ENCODE measurements at places on chromosomes 3 and 15.

GRCh38 chr15:59917504-59918157 is 86.5 kb upstream of the FOXB1 start:
- peak; percentile 35 for DNase-seq

GRCh38 chr3:14925729-14926591 is 21.4 kb upstream of the NR2C2 start:
- peak; percentile 56 for DNase-seq

- DNase-seq = no peak
Measured at GRCh38 chr3:194387926-194388418, 11.1 kb downstream of the GP5 start.

DNA sequence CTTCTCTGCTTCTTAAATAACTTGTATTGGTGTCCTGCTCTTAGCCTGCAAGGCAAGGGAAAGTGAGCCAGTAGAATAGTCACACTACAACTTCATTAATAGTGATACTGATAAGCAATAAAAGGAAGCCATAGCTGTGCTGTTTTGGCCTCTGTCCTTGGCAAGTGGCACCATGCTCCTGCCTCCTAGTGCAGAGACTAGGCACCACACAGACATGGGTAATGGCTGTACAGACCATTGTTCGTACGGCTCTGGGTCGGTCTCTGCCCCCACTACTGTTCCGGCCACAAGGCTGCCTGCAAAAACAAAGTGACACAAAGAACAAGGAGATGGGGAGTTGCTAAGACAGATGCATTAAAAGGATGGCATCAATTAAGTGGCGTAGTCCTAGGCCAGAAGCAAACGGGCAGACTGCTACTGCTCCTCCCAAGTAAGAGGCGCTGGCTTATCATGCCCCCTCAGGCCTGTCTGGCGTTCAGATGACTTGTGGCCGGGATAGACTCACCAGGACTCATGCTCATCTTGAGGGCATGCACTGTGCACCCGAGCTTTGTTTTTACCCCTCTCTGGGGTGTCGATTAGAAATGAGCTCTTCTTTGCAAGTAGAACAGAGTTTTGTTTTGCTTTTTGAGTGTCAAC is 75.6 kb downstream of the TRAK1 start:
- DNase-seq = no peak

DNA sequence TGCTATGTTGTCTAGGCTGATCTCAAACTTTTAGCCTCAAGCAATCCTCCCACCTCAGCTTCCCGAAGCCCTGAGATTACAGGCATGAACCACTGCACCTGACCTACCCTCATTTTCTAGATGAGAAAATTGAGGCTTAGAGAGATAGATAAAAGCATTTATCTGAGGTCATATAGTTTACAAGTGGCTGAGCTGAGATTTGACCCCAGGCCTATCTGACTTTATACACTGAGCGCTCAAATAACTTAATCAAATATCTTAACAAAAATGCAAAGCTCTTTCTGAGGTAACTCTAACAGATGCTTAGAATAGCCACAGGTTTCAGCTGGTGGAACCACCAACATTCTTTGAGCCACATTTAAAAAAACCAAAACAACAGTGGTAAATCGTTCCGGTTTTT is 5.5 kb downstream of the PLS1 start:
- DNase-seq = no peak

DNA sequence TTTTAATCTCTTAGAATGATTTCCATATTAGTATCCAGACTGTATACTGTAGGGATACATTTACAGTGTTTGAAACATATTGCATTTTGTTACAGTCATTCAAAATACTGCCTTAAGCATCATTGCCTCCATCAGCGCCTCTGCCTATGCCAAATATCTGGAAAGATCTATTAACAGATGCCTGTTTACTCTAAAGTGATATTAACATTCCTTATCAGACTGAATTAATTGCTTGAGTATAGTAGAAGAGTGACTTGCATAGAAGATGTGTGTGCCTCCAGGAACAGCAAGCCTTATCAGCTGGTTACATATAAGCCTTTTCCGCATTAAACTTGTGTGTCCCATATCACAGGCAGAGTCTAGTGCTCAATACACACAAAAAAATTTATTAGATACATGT is 379.1 kb downstream of the CADM2 start:
- no peak for DNase-seq

DNA sequence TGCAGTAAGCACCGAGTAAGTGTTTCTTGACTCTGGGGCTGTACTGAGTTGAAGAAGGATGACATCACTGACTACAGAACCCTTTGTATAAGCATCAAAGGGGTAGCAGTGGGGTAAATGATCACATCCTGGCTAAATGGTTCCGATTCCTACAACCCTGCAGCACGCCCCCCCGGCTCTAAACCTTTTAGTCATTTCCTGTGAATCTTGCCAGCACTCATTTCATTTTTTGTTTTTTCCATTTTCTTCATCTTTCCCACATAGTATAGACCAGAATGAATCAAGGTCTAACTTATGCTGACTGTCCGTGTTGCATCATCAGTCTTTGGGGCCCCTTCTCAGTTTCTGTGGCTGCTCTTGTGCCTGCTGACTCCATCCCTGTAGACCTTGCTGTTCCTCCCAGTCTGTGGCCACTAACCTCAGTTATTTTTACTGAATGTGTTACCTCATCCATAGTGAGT is 383.1 kb upstream of the TPRG1 start:
- peak; percentile 98 for DNase-seq

DNA sequence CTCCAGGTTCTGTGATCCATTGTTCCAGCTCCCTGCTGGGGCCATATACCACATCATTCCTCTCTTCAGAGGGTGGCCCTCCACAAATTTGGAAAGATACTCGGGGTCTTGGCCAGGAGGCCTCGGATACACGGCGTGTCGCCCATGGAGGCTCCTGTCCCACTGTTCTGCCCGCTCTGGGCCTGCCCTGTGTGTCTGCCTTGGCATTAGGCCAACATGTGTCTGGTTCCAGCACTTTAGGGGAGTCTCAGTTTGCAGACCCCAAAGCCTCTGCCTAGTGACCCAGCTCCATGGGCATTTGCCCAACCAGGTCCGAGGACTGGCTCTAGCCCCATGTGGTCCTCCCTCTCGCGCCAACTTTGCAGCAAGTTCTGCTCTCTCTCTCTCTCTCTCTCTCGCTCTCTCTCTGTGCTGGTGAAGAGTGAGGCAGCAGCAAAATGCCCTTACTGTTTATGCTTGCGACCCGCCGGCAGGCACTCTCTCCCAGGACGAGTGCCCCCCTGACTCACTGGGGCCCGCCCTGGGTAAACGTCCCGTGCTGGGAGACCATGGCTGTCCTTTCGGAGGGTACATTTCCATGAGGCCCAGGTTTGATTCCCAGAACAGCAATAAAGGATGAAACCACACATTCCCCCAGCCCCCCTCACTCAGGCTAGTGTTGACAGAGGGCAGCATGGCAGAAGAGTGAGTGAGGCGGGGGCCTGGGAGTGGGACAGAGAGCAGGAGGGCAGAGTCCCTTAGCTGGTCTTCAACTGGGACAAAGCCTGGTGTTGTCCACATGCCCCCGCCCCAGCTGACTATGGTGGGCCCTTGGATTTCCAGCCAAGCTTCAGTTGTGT is 77.9 kb downstream of the ISG20 start:
- no peak for DNase-seq

GRCh38 chr3:54882129-54882833 is 45.6 kb downstream of the LRTM1 start:
- DNase-seq = no peak

DNA sequence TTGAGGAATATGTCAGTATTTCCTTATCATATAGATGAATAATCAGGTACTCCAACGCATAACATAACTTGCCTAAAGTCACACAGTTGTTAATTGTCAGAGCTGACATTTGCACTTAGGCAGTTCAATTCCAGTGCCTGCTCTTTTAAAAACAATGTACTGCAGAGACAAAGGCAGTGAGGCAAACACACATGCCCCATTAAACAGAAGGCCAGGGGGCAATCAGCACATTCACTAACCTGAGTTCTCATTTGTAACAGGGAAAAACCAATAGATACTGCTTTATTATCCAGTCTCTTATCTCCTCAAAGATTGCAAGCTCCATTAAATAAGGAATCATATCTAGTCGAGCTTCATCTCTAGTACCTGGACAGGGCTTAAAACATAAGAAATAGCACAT is 1017.4 kb downstream of the SQOR start:
- DNase-seq = no peak

- peak; percentile 43 for DNase-seq
Measured at GRCh38 chr15:33132722-33133345, 61.7 kb downstream of the FMN1 start.

GRCh38 chr15:41606997-41607396 is 48.0 kb downstream of the TYRO3 start:
- no peak for DNase-seq

- no peak for DNase-seq
Measured at GRCh38 chr3:28386049-28386448, 37.4 kb upstream of the AZI2 start.

DNA sequence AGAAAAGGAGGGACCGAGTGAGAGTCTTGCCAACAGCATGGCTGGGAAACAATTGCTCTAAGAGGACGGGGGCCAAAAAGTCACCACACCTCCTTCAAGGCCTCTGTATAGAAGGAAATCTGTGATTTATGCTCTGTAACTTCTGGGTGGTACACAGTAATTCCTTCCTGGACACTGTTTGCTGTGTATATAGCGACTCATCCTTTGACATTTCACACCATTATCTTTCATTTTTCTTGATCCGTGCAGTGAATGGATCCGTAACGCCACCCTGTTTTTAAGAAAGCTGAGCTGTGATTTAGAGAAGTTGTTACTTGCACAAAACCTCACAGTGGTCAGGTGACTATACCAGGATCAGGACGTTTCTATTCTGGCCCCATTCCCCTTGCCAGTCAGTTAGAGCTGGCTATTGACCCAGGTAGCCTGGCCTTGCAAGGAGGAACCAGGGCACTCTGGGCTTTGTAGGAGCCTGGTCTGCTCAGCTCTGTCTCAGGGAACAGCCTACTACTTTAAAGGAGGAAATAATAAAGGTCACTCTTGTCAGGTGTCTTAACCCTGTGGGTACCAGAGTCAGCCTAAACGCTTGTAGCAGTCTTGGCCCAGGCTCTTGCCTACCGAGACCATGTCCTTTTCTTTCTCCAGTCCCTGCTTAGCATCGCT is 86.5 kb upstream of the MYZAP start:
- DNase-seq = no peak

DNA sequence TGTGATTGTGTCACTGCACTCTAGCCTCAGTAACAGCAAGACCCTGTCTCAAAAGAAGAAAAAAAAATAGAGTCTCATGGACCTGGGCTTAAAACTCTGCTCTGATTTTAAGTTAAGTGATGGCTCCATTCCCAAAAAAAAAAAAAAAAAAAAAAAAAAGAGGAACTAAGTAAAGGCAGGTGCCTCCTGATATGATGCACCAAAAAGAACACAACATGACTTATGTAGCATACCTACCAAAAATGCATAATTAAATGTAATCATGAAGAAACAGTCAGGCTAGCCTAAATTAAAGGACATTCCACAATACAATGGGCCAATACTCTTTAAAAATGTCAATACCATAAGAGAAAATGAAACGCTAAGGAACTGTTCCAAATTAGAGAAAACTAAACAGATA is 5.4 kb upstream of the IREB2 start:
- DNase-seq = no peak

- no peak for DNase-seq
Measured at GRCh38 chr15:39502082-39502447, 78.8 kb upstream of the THBS1 start.

GRCh38 chr15:64466408-64467141 is 6.2 kb downstream of the ZNF609 start:
- no peak for DNase-seq

DNA sequence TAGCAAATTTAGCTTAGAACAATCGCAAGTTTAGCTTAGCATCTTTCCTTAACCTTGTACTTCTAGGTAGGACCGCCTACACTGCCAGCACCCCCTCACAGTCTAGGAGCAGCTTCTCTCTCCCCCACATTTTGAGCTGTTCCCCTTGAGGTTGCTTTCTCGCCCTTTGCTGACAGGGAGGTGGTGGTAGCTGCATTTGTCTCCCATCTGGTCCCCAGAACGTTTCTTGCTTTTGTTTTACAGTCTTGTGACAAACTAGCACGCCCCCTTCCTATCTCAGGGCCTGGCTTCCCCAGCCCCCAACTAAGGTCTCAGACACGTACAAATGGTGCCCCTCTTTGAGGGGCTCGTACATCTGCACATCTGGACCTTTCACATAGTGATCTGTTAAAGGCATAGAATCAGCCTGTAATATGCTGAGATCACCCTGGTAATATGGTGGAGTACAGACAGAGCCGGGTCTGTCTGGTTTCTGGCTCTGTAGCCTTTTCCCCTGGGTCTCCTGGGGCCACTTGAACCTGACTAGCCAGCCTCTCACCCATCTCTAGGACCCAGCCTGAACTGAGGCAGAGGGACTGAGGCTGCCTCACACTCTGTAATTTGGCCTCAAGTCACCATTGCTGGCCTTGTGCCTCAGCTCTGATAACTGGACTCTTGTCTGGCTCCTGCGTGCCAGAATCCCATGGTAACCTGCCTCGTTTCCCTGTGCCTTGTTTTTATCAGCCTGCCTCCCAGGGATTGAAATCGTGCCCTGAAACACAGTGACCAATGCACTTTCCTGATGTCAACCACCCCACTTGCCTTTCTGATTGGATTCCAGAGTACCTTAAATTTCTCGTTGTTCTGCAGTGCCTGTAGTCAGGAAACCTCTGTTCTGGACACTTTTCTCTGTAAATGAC is 27.7 kb downstream of the CRTC3 start:
- DNase-seq = no peak

- DNase-seq = no peak
Measured at GRCh38 chr15:70466305-70466704, 297.1 kb downstream of the UACA start.

DNA sequence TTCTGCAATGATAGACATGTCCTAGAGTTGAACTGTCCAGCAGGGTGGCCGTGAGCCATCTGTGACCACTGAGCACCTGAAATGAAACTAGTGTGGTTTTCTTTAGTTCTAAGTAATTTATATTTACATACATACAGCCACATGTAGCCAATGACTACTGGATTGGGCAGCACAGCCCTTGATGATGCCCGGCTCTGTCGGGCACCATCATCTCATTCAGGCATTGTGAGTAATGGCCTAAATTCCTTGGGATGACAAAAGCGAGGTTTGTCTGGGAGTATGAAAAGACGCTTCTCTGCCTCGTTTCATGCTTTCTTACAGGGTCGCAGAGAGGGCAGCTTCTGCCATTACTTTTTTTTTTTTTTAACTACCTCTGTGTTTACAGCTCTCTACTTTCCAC is 251.9 kb upstream of the HES1 start:
- no peak for DNase-seq

DNA sequence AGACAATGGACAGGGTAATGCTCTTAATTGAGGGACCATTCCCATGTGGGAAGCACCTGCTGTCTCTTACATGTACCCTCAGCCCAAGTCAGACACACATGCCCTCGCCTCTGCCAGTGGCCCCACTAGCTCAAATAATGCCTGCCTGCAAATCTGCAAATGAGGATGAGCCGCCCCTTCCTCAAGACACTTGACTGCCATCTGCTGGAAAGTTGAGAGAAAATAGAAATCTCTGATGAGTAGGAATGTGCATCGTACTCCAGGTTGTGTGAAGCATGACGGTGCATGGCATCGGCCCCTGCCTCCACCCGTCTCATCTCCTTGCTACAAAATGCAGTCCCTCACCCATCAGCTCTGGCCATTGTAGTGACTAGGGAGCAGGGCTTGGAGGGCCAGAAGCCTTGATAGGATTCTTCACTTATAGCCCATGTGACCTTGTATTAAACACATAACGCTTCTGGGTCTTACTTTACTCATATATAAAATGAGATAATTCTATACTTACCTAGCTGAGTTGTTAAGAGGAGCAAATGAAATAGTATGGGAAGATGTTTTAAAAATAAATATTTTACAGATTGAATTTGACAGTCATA is 6.3 kb upstream of the SCN5A start:
- peak; percentile 37 for DNase-seq

GRCh38 chr3:174907628-174908407 is 48.7 kb downstream of the NAALADL2 start:
- DNase-seq = no peak

Data from inflammatory macrophage treated with lipopolysaccharide for 4 hours (primary cell).